ENCODE measurements at places on chromosomes 7 and 10.

DNA sequence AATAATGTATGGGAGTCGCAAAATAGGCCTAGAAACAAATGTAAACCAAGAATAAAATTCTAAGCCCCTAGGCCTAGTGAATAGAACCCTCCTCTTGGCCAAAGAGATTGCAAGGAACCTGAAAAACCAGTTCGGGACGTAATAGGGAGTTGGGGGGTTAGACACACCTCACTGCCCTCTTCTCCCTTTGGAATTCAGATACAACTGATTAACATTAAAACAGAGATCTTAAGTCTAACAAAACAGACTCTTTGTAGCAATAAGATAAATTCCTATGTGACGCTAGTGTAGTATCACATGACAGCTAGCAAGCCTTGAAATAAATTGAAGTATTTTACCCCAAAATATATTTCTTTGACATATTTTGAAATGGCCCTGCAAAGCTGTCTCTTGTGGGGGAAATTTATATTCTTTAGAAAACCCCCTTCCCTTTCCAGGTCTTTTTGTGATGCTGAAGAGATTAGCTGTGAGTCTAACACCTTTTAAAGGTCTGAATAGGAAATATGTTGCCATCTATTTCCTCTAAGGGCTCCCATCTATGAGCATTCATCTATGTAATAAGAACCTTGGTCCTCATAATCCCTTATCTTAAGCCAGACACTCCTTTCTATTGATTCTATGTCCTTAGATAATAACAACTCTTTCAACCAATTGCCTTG, 623.4 kb upstream of the NRG3 start:
- no peak for DNase-seq

- no peak for DNase-seq
Observed at GRCh38 chr10:119499677-119500002, 42.9 kb downstream of the RGS10 start.

DNA sequence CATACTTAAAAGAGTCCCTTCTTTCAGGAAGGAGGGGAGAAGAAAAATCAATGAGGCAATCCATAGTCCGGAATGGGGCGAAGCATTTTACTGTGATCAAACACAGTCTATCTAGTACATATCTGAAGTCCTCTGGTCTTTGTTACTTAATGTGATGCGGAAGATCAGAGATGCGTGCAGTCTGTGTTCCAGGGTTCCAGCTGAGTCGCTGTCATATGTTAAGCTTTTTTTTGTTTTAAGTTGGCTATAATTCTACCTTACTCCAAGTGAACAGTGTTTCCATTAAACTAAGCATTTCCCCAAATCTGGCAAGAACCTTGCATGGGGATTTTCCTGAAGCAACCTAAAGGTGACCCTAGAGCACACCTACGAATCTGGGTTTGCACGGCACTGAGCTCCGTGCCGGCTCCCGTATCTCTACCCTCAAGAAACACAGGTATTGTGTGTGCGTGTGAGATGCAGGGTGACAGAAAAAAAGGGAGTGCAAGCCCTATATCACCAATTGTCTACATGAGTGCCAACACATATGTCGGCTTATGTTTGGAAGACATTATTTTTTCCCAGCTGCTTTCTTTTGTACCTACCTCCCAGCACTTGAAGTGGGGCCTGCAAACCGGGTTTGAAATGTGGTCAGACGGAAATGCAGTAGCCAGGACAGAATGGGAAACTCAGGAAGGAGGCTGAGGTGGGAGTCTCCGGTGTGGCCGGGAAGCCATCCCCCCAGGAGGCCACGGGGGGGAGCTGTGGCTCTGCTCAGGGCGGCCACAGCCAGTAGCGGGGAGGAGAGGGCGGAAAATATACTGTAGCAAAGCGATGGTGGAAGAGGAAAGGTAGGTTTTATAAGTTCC, 435.8 kb upstream of the MGMT start:
- peak; percentile 70 for DNase-seq

GRCh38 chr10:113402602-113403001, 150.3 kb upstream of the HABP2 start:
- no peak for DNase-seq

- no peak for DNase-seq
Observed at GRCh38 chr7:50543776-50544442, 21.3 kb downstream of the DDC start.

DNA sequence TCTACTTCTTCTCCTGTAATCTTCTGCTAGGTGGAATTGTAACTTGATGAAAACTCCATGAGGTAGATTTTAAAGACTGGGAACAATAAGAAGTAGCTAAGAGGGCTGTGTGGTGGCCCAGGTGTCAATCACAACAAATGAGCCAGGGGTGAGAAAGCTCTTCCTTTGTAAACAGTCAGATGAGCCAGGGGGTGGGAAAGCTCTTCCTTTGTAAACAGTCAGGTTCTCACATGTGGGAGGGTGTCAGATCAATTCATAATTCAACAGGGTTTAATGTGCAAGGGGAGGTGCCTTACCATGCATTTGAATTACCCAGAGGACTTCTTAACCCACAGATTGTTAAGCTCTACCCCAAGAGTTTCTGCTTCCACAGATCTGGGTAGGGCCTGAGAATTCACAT, 312.4 kb upstream of the AUTS2 start:
- DNase-seq, result no peak

GRCh38 chr7:14682910-14683465, 219.6 kb downstream of the DGKB start:
- DNase-seq, result no peak

DNA sequence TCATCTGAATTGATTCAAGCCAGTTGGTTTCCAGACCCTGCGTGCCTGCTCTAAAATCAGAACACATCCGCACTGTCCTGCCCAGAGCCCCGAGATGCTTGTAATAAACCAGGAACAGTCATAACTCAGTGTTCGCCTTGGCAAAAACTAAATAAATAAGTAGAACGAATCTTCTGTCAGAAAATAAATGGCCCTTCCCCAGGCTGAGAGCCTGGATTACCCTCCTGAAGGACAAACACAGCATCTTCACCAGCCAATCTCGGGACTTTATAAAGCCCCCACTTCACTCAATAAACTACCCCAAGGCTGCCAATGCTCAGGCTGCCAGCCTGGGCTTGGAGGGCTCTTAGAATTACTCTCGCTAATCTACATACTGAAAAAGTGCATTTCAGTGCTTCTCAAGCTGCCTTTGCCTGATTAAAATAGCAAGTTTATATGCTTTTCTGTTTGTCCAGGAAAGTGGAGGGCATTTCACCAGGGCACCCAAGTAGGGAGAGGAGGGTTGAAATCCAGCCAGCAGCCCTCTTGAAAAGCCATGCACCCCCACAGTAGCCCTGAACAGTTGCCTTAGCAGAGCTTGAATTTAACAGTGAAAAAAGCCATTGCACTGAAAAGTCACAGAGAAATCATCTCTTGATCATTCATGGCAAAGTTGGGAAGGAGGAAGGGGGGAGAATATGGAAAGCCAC, 136.6 kb downstream of the CALN1 start:
- no peak for DNase-seq

- DNase-seq, result peak; percentile 67
Observed at GRCh38 chr10:114822444-114823076, 980 bp downstream of the FHIP2A start.

- no peak for DNase-seq
Observed at GRCh38 chr10:11317936-11318670, 293.3 kb downstream of the USP6NL start.

GRCh38 chr10:80515941-80516340, 21.8 kb upstream of the SH2D4B start:
- DNase-seq, result no peak

- DNase-seq, result no peak
Observed at GRCh38 chr7:16811551-16811950, 6.8 kb upstream of the AGR2 start.

- no peak for DNase-seq
Observed at GRCh38 chr7:113285411-113285810, 167.1 kb upstream of the SMIM30 start.

GRCh38 chr7:19026888-19027287, 90.5 kb downstream of the TWIST1 start:
- DNase-seq, result no peak

DNA sequence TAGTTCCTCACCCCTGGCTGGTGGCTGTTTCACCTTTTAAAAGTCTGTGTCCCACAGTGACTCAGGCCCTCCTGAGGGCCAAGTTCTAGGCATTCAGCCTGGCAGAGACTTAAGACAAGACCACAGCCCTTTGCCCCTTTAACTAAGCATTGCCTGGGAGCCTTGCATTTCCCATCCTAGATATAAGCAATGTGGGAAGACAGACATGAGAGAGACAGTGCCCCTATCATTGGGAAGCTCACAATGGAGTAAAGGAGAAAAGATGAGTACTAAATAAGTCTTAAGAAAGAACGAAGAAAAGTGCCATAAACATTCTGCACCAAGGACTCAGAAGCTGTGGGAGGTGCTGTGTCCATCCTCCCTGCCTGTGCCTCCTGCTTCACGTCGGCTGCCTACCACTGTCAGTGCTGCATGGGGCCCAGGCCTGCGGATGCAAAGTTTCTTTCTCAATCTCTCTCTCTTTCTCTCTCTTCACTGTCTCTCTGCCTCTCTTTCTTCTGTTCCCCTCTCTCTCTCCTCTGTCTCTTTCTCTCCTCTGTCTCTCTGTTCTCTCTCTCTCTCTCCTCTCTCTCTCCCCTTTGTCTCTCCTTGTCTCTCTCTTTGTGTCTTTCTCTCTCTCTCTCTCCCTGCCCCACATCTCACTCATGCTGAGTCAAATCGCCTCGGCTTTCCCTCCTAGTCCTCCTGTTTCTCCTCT, 21.5 kb downstream of the GPRIN2 start:
- DNase-seq, result no peak

DNA sequence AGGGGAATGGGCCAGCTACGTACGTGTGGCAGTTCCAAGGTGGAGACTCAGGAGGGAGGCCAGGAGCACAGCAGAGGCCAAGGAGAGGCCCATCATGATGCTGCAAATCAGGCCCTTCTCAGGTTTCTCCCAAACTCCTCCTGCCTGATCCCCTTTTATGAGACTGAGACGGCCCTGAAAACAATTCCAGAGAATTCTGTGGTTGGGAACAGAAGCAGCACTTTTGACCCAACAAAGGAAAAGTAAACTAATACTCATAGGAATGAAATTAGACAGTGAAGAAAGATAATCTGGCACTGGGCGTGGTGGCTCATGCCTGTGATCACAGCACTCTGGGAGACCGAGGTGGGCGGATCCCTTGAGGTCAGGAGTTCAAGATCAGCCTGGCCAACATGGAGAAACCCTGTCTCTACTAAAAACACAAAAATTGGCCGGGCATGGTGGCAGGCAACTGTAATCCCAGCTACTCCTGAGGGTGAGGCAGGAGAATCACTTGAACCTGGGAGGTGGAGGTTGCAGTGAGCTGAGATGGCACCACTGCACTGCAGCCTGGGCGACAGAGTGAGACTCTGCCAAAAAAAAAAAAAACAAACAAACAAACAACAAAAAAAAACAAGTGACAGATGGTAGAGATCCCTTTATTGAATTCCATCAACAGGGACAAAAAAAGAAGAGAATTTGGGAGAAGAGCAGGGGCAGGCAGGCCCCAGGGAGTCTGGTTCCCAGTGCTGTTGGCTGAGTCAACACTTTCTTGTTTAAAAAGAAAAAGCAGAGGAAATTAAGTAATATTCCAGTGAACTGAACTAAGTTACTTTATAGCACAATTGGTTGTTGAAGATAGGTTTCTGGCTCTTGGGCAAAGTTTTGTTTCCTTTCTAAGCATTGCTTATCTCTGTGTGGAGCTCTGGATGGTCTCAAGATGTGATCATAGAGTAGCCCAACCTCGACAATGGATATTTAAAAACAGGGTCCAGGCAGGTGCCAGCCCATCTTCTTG, at the start of gene CCL26:
CCL26 (minus strand) TSS at position 131 of the 997 bp plus-strand sequence; CDS start at position 96, 35 bp downstream.
- no peak for DNase-seq

DNA sequence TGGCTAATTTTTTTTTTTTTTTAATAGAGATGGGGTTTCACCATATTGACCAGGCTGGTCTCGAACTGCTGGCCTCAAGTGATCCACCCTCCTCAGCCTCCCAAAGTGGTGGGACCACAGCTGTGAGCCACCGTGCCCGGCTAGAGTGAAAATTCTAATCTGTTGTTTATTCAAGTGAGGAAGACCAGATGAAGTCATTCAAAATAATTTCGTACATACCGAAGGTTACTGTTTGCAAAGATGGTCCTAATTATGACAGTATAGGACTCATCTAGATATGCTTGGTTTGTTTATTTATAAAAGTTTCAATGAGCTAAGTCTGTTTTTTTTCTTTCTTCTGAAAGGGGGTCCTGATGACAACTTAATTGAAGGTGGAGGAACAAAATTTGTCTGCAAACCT, 376.8 kb downstream of the EXOC4 start:
- no peak for DNase-seq

- DNase-seq, result no peak
Observed at GRCh38 chr10:75532253-75532924, 101.0 kb downstream of the LRMDA start.

DNA sequence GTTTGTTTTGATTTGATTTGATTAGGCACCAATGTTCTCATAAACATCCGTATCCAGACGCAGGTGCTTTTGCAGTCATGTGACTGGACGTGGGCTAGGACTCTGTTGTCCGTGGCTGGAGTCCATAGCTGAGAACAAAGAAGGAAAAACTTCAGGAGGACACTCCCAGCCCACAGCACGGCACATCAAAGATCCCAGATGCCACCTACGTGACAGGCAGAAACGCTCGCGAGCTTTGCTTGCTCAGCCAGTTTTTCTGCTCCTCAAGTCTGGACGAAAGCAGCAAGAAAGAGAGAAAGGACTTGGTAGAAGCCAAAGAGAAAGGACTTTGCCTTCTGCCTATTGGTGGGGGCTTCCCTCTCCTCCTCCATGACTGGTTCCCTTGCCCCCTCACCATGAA, 6.9 kb upstream of the ZKSCAN1 start:
- no peak for DNase-seq

- no peak for DNase-seq
Observed at GRCh38 chr10:131897297-131897899, 3.4 kb upstream of the PPP2R2D start.

DNA sequence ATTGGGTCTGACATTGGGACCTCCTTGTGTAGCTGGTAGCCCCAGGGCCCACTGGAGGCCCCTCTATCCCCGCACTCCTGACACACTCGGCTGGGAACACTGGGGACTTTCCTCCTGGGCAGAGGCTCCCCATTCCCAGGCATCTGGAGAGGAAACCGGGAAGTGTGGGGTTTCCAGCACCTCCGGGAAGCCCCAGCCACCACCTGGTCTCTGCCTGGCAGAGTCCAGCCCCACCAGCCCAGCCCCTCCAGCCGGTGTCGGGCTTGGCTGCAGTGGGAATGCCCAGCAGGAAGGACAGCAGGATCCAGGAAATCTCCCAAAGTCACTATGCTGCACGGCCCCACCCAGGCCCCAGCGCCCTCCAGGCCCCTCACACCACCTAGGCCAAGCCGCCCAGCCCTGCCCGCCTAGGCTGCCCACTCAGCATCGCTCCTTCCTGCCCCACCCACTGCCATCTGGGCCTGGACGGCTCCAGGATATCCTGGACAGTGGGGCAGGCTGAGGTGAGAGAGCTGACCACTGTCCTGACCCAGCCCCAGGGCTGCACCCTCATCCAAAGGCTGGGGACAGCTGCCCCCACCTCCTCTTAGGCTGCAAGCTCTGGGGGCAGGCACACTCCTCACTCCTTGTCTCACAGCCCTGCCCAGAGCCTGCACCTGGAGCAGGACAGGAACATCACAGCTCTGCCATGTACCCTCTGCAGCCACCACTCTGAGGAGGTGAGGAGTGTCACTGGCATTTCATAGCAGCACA, 11.8 kb downstream of the RASGEF1A start:
- peak; percentile 24 for DNase-seq

GRCh38 chr10:111017098-111017497, 59.7 kb upstream of the ADRA2A start:
- no peak for DNase-seq

All from liver (tissue), 10 donors.